ENCODE measurements at places on chromosomes 7 and 10. TPM values are rescaled to one million over a fixed set of nuclear protein-coding genes. Genes with fewer than 3 reads are reported as not detected.

Gene FAM25G
- not detected for total RNA-seq

Gene CHRM2
- total RNA-seq: 0.96 TPM

Gene MEPCE
- total RNA-seq: 23.1 TPM

Gene PTPRE
- total RNA-seq: 1.6 TPM

Gene FGF8
- not detected for total RNA-seq

Gene SEPHS1
- 33.8 TPM for total RNA-seq

Gene IKZF1
- total RNA-seq: 2.8 TPM

Gene CACNA2D1
- total RNA-seq: 0.91 TPM

Gene EPHA1
- 39.6 TPM for total RNA-seq

Gene RBM33
- total RNA-seq: 40.6 TPM

Gene C10orf95
- total RNA-seq: not detected

Gene POLR2J2
- total RNA-seq: 3.7 TPM

Gene COL28A1
- total RNA-seq: 0.58 TPM

Gene RAMP3
- total RNA-seq: 5.8 TPM

Gene SDHAF3
- total RNA-seq: 14.8 TPM

Gene KIAA1217
- total RNA-seq: 26.7 TPM

Gene MACC1
- total RNA-seq: 0.38 TPM

Gene EN2
- total RNA-seq: not detected

Gene CLDN4
- 1.7 TPM for total RNA-seq

Gene COMTD1
- 26.9 TPM for total RNA-seq

Gene MAT1A
- 928 TPM for total RNA-seq

Gene CHST3
- 1.3 TPM for total RNA-seq

Gene DCLRE1C
- total RNA-seq: 1.7 TPM

Gene SPDYE6
- not detected for total RNA-seq

Gene SFTPA1
- total RNA-seq: 4.6 TPM

All from left lobe of liver (tissue), 2 donors.